Vagina (tissue), 2 donors: ENCODE measurements at places on chromosomes 6 and 20. TPM values are rescaled to one million over a fixed set of nuclear protein-coding genes. Genes with fewer than 3 reads are reported as not detected.

DDO gene
- total RNA-seq, result not detected

MUCL3 gene
- total RNA-seq, result 0.49 TPM

- no peak overlapping the region for H3K4me3 ChIP-seq
- H3K36me3 ChIP-seq, result no peaks in the 10 kb centered on the region
- H3K27ac ChIP-seq, result no peak overlapping the region
- DNase-seq, result no peak
Observed at GRCh38 chr6:2396846-2397630, 151.6 kb upstream of the GMDS start.

GRCh38 chr6:167679122-167679736 lies 147.5 kb upstream of the AFDN start:
- no peaks in the 10 kb centered on the region for H3K36me3 ChIP-seq
- DNase-seq, result no peak
- H3K27ac ChIP-seq, result no peak overlapping the region
- peak overlapping the region; percentile 45 for H3K4me3 ChIP-seq
- H3K4me1 ChIP-seq, result peaks cover 12% of the 10 kb centered on the region

DNA sequence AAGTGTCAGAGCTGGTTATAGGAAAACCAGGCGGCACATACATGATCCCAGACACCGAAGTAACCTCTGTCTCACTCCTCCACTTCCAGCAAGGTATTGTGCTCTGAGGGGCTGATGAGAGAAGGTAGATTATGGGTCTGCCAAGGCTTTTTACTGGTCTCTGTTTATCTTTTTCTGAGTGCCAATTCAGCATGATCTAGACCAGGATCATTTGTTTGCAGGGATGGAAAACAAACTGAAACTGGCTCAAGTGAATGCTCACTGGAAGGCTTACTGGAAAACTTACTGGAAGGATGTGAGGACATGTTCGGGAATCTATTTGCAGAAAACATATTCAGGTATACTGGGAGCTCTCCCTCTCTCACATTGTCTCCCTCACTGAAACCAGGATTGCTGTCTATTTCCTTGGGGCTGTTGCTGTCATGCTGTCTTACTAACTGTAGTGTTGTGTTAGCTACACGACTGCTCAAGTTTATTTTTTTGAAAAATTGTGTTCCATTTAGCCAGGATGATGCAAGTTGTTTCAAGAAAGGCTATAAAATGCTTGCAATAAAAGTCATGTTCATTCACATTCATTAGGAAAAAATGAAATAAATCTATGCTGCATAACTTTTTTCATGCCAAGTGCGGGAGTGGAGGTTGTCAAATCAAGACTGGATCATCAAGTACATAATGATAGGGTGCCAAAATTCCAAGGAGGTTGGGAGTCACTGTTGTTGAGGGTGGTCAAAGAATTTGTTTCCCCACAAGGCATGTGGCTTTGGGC lies 37.0 kb downstream of the KLHL31 start:
- H3K27ac ChIP-seq, result peak overlapping the region; percentile 34
- H3K27me3 ChIP-seq, result no peaks in the 10 kb centered on the region
- no peak for DNase-seq
- H3K4me1 ChIP-seq, result peaks cover 23% of the 10 kb centered on the region

DNA sequence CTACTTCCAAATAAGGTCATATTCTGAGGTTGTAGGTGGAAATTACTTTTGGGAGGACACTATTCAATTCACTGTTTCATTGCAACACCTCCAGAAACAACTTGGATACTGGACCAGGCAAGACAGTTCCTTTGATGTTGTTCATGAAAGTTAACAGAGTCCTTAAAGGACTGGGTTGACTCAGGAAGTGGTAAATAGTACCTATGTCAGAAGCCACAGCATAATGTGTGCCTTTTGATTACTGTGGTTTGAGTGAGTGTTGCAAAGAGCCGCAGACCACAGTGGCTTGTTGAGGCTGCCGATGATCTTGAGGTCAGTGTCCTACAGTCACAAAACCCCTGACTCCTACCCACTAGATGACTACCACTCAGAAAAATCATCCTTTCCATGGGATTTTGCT lies 10.9 kb downstream of the IL20RA start:
- H3K27me3 ChIP-seq, result no peaks in the 10 kb centered on the region
- no peak for DNase-seq
- no peak overlapping the region for H3K4me3 ChIP-seq

GRCh38 chr6:151498327-151498726 lies 4.5 kb downstream of the CCDC170 start:
- H3K4me3 ChIP-seq, result no peak overlapping the region
- no peak overlapping the region for H3K27ac ChIP-seq
- H3K36me3 ChIP-seq, result no peaks in the 10 kb centered on the region
- H3K4me1 ChIP-seq, result no peaks in the 10 kb centered on the region
- no peaks in the 10 kb centered on the region for H3K27me3 ChIP-seq
- DNase-seq, result no peak
